Calu3 (cell line): ENCODE measurements at places on chromosomes 12 and 14. TPM values are rescaled to one million over a fixed set of nuclear protein-coding genes. Genes with fewer than 3 reads are reported as not detected.

DNA sequence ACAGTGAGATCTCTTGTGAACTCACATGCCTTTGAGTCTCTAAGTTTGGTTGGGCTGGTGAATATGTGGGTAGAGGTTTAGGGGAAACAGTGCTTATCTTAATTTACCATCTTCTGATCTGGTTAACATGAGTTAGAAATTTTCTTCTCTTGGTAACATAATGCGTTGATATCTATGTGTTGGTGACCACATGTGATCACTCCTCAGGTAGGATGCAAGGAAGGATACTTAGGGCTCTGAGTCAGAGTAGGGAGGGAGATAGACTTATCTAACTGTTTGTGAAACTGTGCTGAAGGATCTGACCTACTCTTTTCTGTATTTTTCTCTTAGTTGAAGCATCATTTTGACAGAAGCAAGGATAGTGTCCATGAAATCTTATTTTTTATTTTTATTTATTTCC lies 23.1 kb downstream of the FAM234B start:
- no peak for DNase-seq

DNA sequence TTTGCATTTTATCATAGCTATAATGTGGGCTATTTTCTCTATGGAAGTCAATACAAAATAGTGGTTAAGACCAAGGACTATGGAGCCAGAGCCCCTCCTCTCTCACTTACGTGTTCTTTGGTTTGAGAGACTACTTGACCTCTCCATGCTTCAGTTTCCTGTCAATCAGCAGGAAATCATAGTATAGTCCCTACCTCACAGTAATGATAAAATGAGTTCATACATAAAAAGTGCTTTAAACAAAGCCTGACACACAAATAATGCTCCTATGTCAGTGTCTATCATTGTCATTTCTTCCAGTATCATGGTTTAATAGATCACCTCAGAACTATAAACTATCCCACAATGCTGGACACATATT lies 90.4 kb downstream of the MED13L start:
- DNase-seq = no peak

The GPR84 gene
- not detected in 2 replicates for total RNA-seq

The FGF23 gene
- total RNA-seq = not detected in 2 replicates
